Left ventricle myocardium inferior (tissue), 1 donor: ENCODE measurements at places on chromosomes 2 and 18. TPM values are rescaled to one million over a fixed set of nuclear protein-coding genes. Genes with fewer than 3 reads are reported as not detected.

LYG2 gene
- total RNA-seq = not detected

STAT4 gene
- 0.82 TPM for total RNA-seq

CD8B2 gene
- total RNA-seq = not detected

PROC gene
- not detected for total RNA-seq

AGXT gene
- total RNA-seq = not detected

VIT gene
- total RNA-seq = 8.5 TPM

AQP12A gene
- not detected for total RNA-seq

PKP4 gene
- 47.6 TPM for total RNA-seq

BUB1 gene
- 0.66 TPM for total RNA-seq

KCNE4 gene
- total RNA-seq = 3.1 TPM

ARHGEF33 gene
- total RNA-seq = 0.14 TPM

POTEC gene
- not detected for total RNA-seq

COL4A3 gene
- 4.4 TPM for total RNA-seq

LOXHD1 gene
- total RNA-seq = 0.49 TPM

ASB18 gene
- total RNA-seq = 11.3 TPM

TWSG1 gene
- total RNA-seq = 12.1 TPM

POTEJ gene
- not detected for total RNA-seq

CCDC178 gene
- total RNA-seq = 0.27 TPM

CNNM4 gene
- 28.9 TPM for total RNA-seq

GREB1L gene
- 12.3 TPM for total RNA-seq

CCDC150 gene
- total RNA-seq = 0.66 TPM

SERPINB13 gene
- total RNA-seq = not detected
